Femur (tissue), 1 donor: ENCODE measurements at places on chromosomes 5 and 9.

DNA sequence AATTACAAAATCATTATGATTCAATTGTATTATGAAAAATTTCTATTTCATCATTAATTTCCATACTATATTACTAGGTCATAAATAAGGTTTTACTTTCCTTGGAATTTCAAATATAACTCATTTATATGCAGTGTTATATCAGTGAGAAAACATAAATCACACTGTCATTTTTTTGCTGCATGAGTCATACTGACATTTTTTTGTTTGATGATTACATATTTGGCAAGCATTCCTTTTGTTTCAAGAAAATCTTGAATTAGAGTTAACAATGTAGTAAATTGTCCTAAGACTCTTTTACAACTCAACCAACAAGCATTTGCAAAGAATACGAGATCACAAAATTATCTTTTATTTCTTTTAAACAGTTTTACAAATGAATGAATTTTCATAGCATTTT lies 298.4 kb upstream of the SEMA6A start:
- DNase-seq, result no peak

GRCh38 chr9:99158629-99159028 lies 53.7 kb downstream of the TGFBR1 start:
- no peak for DNase-seq

- no peak for DNase-seq
Observed at GRCh38 chr5:14776602-14777001, 95.0 kb downstream of the ANKH start.

GRCh38 chr9:104810421-104811339 lies 46.8 kb downstream of the NIPSNAP3B start:
- no peak for DNase-seq

DNA sequence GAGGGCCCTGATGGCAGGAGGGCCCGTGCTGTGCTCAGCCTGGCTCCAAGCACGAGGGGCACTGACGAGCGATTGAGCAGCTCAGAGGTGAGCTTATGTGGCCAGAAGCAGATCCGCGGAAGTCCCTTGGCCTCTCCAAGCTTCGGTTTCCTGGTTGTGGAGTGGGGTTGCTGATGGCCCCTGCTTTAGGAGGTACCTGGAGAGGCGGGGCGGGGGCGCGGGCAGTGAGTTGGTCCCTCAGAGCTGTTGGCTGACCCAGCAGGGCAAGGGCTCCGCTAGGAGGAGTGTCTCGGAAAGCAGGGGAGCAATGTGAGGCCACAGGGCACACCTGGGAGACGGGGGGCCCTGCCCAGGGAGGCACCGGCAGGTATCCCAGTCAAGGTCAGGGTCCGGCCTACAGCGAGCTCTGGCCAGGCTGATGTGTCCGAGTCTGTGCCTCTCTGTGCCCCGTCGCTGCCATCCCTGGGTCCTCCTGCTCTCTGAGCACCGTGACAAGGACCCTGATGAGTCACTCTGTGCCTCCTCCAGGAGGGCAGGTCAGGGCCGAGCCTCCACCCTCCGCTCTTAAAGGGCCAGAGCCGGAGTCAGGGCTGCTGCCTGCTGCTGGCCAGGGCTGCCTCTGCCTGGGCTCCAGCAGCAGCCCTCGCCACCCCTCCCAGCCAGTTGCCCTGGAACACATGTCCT lies 14.8 kb downstream of the NCS1 start:
- DNase-seq, result no peak

DNA sequence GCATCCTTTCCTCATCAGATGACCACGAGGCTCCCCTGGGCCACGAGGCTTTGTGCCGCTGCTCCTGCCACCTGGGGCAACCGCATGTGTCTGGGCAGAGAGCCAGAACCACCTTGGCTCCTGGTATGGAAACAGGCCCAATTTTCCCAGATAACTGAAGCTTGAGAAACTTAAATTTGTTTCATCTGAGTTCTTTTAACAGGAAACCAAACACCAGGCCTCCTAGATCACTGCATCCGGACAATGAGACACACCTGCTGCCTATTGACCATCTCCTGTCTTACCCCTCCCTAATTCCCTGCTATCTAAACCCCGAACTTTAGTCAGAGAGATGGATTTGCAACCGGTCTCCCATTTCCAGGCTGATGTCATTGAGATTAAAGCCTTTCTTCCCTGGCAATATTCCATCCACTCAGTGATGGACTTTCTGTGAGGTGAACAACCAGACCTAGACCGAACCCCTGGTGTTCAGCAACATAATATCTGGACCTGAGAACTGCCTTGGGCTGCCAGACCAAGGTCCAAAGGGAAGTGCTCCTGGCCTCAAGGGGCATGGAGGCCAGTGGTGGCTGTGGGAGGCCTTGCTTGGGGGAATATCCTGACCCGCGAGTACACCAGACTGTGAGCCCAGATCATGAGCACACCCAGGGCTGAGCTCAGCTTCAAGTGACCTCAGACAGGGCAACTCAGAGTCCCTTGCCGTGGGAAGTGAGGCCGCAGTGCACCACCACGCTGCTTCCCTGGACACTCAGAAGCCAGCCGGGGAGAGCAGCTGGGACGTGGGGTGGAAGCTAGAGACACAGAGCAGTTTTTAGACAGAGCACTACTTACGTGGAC lies 199.7 kb downstream of the HSPA4 start:
- DNase-seq, result no peak

DNA sequence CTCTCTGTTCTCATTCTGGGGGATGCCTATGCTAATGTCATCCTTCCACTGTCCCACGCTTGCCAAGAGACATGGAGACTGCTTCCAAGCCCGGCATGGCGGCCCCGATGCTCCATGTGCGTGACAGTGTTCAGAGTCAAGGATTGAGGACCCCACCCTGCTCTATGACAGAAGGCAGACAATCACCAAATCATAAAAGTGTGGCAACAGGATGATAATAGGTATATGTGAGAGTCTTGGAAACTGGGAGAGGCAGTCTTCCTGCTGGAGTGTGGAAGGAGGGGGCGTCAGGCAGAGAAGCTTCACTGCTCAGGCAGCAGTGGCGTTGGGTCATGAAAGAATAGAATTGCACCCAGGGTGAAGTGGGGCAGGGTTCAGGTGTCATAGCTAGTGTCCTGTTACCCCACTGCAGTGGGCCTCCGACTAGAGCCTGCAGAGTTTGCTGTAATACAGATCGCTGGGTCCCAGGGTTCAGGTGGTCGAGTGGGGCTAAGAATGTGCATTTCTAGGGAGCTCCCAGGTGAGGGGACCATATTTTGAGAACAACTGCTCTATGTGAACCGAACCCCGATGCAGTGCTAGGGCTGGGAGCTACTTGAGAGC lies 12.5 kb upstream of the GADD45G start:
- DNase-seq, result no peak

DNA sequence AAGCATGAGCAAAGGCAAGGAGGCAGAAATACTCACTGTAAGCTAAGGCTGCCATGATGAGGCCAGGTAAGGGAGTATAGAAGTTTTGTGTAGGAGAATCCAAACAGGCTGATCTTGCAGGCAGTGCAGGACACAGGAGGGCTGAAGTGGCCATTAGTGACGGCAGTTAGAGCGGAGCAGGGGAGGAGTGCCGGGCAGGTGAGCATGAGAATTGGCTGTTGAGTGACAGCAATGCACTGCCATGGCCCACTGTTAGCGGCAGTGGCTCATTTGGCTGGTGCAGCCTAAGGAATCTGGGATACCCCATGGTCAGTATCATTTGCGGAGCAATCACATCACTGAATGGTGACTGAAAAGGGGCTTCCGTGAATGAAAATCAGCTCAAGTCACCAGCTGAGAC lies 22.8 kb downstream of the RGS3 start:
- DNase-seq, result no peak

DNA sequence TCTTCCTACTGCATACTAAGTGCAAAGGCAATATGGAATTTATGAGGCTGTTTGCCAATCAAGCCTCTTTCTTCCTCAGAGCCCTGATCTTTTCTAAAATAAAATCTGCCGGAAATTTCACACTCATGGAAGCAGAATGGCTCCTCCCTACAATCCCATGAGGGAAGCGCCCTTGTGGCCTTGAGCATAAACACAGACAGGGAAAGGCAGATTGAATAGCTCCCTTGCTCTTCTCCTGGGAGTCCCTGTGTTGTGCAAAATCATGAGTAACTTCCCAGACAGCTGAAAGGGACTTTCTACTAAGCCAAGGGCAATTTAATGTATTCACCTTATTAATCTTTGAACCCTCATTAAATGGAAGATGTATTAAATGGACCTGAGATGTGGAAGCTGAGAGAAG lies 226.1 kb upstream of the PIK3R1 start:
- no peak for DNase-seq

- DNase-seq, result no peak
Observed at GRCh38 chr9:96599298-96599697, 20.3 kb downstream of the CDC14B start.

DNA sequence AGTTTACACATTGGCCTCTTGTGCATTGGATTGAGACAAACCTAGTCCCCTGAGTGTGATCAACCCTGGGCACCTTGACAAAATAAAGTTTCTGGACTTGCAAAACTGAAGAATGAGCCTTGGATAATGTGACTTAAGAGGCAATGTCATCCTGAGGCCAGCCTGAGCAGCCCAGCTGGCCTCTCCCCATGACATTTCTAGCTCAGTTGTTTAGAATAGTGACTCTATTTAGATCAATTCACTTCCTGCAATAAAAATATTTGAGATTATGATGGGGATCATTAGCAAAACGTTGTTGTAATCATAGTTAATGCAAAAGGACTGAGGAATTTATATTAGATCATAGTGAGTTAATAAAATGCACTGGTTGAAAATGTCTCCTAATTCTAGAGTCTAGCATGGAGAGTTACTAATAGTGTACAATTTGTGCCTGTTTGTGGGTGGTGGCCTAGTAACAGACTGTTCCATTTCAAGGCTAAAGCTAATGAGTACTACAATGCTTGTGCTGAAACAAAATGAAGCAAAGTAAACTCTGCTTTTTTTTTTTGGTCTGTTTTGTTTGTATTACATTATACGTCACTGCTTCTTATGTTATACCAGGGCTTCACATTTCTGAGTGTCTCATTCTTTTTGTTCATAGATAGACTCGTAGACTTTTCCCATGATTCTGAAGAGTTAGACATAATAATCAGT lies 10.9 kb upstream of the RHOBTB3 start:
- DNase-seq, result no peak

- peak; percentile 82 for DNase-seq
Observed at GRCh38 chr5:32709750-32710549, 1.2 kb upstream of the NPR3 start.

- no peak for DNase-seq
Observed at GRCh38 chr5:137778772-137779564, 24.8 kb upstream of the HNRNPA0 start.

DNA sequence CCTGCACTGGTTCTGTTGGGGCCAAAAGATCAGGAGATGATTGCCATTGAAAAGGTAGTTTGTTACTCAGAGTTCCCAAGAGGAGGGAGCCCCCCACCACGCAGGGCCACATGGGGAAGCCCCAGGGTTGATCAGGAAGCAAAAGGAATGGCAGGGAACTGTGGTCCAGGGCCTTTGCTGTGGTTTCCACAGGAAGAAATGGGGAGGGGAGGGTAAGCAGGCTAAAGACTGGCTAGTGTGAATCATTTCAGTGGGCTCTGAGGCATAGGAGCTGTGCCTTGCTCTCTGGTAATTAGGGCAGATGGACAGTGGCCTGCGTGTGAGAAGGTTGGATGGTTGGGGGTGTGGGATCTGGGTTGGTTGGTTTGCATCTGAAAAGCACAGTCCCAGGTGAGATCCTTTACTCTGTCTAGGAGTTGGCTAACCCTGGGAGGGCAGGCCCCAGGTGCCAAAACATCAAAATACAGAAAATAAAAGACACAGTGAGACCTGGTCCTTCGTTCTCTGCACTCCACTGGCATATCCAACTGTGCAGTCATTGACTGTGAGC lies 66.1 kb downstream of the PTPDC1 start:
- no peak for DNase-seq

DNA sequence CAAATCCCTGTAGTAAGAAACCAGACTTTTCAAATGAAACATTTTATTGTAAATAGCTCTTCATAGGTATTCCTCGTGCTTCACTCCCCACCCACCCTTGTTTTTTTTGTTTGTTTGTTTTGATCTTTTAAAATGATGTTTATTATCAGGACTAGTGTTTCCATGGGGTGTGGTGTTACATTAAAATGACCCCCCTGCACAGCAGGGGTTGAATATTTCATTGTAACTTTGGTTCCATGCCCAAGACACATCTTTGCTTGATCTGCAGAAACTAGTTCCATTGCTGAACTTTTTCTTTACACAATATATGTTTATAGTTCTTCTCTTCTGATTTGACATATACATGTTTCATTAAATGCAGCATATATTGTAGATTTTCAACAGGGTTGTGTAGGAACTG lies 81.3 kb upstream of the DPYSL3 start:
- no peak for DNase-seq

- DNase-seq, result no peak
Observed at GRCh38 chr9:1554081-1555035, 460.8 kb upstream of the SMARCA2 start.

DNA sequence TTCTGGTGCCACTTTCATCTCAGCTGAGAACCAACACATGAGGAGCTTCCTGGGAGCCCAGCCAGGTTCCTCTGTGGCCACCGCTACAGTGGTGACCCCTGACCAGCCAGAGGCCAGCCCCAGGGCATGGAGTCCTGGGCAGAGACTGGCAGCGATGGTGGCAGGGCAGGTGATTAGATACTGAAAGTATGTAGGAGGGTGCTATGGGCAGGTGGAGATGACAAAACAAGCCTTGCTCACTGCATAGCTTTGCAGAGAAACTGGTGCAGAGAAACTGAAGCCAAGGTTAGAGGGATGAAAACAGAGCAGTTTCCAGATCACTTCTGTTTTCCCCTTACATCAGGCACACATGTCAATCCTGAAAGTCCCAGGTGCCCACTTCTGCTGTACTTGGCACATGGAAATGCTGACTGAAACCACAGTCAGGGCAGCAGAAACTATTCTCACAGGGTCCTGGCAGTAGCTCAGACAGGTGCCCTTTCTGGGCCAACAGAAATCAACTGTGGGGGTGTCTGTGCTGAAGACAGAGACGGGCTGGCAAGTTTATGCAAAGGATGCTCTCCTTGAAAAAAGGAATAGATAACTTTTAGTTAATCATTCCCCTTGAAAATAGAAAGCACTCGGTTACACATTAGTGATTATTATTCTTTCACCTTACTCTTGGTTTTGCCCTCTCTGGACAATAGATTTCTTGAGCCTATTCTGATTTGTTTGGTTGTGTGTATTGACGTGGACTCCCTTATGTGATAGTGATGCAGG lies 90.3 kb downstream of the ANKRD55 start:
- DNase-seq, result no peak

DNA sequence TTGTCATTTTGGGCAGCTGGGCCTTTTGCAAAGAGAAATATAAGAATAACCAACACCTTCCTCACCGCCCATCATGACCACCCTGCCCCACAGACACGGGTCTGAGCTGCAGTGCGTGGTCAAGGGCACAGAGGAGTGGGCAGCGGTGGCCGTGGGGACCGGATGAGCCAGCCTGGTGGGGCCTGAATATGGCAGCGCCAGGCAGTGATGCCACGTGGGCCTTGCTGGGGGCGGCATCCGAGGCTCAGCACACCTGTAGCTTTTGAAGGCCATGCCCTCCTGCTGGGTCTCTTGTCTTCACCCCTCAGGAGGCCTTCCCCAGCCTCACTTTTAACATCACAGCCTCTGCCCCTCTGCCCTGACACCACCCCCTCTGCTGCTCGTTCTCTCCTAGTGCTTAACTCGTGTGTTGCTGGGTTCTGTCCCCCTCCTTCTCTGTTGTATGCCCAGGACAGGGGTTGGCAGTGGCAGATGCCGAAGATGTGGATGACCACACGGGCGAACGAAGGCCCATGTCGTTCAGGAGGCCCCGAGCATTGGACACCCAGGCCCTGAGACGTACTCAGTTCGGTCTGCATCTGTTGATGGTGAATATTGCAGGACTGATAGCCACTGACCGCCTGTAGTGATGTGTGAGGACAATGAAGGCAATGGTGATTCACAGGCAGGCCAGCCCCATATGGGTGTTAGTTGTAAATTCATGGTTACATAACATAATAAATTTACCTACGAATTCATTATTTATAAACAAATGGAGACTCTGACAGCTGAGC lies 46.0 kb downstream of the AHRR start:
- peak; percentile 10 for DNase-seq
